ENCODE measurements at places on chromosomes 3 and 15.

DNA sequence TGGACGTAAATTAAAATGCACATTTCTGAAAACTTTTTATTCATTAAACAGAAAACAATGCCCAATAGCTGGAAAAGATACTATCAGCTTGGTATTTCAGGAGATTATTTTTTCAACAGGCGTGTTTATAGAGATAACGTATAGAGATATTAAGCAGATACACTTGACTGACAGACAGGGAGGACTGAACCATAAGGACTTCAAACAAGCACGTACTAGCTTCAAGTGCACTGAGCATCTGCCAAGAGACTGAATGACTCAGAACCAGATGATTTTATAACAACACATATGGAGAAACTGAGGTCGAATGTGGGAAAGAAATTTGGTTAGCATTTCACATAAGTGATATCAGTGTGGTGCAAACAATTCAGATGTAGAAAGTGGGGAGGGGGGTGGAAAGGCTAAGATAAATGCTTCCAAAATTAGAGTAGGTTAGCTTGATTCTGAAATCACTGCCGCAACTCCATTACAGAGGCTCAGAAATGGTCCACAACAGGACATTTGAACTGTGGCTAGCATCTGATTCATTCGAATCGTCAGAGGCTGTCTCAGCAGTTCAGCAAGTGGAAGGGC, 103.5 kb downstream of the SEMA6D start:
- DNase-seq, result peak; percentile 72

DNA sequence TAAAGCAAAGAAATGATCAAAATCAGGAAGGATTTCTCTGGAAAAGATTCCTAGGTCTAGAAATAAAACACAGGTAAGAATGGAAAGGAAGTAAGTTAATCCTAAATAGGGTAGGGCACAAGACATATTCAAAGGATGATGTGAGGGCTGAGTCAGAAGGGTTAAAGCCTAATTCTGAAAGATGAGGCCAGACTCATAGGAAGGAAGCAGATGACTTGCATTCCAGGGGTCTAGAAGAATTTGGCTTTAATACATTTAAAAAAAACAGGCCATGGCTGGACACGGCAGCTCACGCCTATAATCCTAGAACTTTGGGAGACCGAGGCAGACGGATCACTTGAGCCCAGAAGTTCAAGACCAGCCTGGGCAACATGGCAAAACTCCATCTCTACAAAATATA, 3.2 kb downstream of the SSR3 start:
- peak; percentile 87 for DNase-seq

DNA sequence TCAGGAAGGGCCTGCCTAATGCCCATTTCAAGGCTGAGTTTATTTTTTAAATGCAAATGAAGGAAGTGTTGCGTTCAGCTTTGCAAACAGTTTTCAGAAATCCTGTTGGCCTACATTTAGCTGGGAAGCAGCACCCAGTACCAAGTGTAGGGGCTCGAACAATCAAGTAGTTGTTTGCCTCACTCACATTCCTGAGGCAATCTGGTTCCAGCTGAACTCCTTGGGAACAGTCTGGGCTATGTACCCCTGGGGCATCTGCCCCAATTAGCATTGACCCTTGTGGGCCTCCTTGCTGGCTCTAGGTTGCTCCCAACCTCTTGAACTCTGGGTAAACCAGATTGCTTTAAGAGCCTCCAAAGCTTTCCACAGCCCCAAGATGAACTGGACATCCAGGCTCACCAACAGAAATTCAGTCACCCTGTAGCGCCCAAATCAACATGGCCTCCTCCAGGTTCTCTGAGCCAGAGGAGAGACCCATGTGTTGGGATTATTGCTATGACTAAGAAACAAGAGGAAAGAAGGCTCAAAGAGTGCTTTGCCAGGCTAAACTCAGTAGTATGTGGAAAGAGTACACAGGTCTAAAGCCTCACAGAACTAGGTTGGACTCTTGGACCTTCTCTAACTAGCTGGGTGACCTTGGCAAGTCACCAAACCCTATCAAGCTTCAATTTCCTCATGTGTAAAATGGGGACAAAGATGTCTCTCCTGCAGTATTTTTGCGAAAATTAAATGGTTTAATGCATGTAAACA, 532.7 kb downstream of the SOX2 start:
- no peak for DNase-seq

GRCh38 chr15:65400760-65401610, 21.8 kb downstream of the IGDCC4 start:
- peak; percentile 78 for DNase-seq

- peak; percentile 16 for DNase-seq
Measured at GRCh38 chr15:75785771-75786574, 57.3 kb upstream of the UBE2Q2 start.

DNA sequence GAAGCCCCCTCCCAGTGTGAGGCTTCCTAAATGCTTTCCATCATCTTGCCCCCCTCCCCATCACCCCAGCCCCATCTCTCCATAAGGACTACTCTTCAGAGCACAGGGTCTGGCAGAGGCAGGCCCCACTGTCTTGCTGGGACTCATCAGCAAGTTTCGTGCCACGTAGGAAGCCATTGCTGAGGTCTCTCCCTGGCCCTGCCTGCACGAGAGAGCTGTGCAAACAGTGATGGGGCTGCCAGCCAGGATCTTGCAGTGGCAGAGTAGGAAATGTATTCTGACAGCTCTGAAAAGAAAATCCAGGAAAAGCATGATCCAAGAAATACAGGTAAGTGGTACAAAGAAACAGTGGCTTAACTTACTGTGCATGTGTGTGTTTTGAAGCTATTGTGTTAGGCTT, 22.6 kb downstream of the ISL2 start:
- DNase-seq, result no peak

DNA sequence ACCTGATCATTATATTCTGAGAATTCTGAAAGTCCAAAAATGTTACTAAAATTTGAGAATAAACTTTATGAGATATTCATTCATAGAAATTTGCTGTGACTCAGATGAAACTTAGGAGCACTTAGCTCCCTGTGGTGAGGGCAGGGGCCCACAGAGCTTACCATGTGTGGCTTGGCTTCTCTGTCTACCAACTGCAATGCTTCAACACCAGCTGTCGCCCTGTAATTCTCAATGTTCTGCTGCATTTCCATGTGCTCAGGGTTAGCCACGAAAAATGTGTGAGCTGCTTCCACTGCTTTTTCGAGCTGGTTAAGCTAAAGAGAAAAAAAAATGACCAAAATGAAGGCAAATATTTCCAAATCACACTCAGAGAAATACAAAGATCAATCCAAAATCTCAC, 125.6 kb downstream of the P3H2 start:
- peak; percentile 53 for DNase-seq

DNA sequence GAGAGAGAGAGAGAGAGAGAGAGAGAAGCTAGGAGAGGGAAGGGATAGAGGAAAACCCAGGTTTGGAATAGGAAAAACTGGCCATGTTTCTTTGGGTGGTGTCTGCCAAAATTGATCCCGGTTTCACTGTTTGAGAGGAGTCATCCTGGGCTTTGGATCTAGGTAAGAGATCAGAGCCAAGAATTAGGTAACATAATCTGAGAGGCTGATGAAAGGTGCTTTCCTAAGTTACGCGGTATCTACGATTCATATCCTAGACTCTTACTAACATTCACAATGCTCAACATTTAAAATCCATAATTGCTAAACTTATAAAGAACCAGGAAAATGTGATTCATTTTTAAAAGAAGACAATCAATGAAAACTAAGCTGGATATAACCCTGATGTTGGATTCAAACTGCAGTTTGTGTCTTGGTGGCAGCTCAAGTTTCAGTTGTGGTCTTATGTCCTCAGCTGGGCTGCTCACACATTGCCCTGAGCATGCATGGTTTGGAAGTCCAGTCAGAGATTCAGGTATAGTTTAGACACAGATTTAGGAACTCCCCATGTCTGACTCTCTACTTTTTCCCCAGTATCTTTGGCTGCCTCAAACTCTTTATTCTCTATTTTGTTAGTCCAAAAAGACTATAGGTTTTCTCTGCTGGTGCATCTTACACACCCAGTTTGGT, 42.5 kb upstream of the FMN1 start:
- no peak for DNase-seq

DNA sequence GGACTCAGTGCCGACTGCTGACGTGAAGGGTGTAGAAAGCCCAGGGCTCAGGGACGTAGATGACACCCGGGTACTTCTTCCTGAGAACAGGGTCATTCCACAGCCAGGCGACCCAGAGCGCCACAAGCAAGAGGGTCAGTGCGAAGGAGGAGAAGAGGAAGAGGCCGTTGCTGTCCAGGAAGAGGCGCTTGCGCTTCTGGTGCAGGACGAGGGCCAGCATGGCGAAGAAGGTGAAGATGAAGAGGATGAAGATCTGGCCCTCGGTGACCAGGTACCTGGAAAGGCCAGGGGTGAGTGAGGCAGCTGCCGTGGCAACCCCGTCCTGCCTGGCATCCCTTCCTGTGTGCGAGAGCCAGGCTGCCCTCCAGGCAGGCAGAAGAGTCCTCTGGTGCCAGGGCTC, 3.0 kb upstream of the CALML4 start:
- DNase-seq, result no peak

DNA sequence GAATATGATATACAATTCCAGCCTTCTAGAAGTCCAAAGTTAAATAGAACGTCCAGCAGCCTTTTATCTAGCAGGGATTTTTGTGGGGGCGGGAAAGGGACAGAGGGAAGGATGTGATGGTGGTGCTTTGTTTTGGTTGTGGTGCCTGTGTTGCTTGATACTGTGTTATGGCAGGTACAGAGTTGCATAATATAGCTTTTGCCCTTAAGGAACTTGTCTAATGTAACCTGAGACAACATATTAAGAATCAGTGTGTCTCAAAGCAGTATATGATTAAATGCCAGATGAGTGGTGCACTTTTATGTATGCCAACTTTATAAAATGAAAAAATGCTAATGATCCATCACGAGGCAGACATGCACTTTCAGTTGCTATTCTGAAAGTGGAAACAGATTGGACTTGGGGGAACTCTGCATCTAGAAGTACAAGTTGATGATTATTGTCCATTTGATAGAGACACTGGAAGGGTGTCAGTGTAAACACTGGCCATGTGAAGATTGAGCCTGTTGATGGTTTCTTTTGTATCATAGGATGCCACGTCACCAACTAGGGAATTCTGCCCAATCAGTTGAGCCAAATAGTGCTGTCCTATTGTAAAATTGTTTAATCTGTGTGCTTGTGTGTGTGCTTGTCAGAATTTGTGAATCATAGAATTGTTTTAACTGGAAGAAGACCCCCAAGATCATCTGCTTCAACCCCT, 23.0 kb downstream of the NEO1 start:
- DNase-seq, result peak; percentile 27

DNA sequence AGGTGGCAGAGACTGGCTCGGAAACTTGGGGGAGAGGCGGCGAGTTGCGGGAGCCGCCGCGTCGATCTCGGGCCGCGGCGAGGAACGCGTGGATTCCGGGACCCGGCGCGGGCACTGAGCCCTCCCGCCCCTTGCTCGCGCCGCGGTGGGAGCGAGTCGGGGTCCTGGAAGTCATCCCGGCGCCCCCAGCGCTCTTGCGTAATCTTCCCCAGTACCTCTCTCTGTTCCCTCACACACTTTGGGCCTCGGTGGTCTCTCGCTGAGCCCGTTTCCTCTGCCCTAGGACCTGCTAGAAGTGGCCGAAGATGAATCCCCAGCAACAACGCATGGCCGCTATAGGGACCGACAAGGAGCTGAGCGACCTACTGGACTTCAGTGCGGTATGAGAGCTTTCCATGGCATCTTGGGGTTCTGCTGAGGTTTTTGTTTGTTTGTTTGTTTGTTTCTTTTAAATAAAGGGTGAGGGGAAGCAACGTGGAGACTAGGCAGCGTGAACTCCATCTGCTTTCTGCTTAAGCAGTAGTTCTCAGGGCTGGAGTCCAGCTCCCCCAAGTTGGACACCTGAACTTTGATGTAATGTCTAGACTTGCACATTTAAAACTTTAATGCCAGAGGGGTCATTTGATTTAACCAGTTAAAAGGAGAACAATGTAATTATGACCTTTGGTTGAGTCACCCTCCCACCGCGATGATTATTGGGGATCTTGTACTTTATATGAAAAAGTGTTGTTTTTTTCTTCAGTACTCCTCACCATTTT, 1.3 kb downstream of the TCF12 start:
- peak; percentile 25 for DNase-seq

GRCh38 chr3:98902351-98902740, 851 bp upstream of the DCBLD2 start:
- no peak for DNase-seq

- no peak for DNase-seq
Measured at GRCh38 chr15:31323627-31324026, 3.0 kb upstream of the KLF13 start.

- peak; percentile 93 for DNase-seq
Measured at GRCh38 chr3:64344721-64345207, 119.5 kb upstream of the PRICKLE2 start.

DNA sequence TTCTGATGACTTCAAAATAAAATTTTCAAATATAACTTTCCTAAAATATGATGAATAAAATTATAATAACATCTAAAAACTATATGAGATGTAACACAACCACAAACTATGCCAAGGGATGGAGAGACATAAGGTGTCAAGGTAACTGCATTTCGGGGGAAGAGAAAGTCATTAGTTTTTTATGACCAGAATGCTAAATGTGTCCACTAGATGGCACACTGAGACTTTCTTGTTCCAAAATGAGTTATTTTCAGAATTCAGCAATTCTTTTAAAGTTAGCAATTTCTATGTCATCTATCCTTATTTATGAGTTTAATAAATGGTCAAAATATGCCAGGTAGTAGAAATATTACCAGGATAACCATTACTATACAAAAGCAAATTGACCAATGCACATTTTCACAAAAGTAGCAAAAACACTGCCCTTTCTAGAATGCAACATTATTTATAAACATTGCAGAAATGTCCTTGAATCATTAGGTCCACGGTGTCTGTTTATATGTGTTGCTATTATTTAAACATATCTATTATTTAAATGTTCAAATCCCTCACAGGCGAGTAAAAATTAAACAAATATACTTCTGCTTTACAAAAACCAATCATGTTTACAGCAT, 374.2 kb downstream of the PLCL2 start:
- DNase-seq, result peak; percentile 26

- no peak for DNase-seq
Measured at GRCh38 chr3:40574661-40575060, 49.9 kb downstream of the ZNF621 start.

GRCh38 chr3:142501004-142501926, 53.4 kb upstream of the XRN1 start:
- peak; percentile 86 for DNase-seq

GRCh38 chr15:68582236-68582635, 3.4 kb downstream of the CORO2B start:
- no peak for DNase-seq

GRCh38 chr3:42441791-42442190, 31.4 kb upstream of the LYZL4 start:
- no peak for DNase-seq

GRCh38 chr15:71565631-71566160, 244.7 kb upstream of the NR2E3 start:
- DNase-seq, result peak; percentile 43

DNA sequence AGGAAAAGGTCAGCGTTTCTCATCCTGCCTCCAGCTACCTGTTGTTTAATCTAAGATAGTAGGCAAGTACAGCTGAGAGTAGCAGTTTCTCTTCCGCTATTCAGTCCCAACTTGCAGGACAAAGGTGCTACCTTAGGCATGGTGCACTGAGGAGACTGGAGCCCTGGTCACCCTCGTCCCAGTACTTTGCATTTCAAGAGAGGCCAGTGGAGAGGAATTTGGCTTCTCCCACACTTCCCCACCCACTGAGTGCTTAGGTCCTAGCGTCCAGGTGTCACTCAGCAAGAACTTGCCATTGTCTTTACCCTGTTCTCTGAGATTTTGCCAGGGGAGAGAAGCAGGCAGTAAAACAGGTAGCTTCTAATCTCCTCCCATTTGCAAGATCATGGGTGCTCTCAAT, 12.5 kb upstream of the RPN1 start:
- DNase-seq, result no peak

- DNase-seq, result no peak
Measured at GRCh38 chr3:121595765-121596406, 2.7 kb downstream of the FBXO40 start.
